A172 (cell line): ENCODE measurements at places on chromosomes 5 and 9. TPM values are rescaled to one million over a fixed set of nuclear protein-coding genes. Genes with fewer than 3 reads are reported as not detected.

DNA sequence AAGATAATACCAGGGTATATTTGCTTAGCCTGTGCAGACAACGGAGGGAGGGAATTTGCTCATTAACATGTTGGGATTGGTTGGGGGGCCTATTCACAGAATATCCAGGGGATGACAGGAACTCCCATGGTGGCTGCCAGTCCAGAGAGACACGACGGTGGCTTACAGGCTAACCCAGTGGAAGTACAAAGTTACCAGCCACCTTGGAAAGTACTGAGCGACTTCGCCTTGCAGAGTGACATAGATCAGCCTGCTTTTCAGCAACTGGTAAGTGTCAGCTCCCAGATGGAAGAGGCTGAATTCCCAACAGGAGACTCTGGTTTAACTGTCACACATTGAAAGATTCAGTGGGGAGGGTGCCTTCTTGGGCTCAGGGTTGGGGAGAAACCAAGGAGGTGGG lies 7.9 kb downstream of the ISL1 start:
- DNase-seq, result no peak

DNA sequence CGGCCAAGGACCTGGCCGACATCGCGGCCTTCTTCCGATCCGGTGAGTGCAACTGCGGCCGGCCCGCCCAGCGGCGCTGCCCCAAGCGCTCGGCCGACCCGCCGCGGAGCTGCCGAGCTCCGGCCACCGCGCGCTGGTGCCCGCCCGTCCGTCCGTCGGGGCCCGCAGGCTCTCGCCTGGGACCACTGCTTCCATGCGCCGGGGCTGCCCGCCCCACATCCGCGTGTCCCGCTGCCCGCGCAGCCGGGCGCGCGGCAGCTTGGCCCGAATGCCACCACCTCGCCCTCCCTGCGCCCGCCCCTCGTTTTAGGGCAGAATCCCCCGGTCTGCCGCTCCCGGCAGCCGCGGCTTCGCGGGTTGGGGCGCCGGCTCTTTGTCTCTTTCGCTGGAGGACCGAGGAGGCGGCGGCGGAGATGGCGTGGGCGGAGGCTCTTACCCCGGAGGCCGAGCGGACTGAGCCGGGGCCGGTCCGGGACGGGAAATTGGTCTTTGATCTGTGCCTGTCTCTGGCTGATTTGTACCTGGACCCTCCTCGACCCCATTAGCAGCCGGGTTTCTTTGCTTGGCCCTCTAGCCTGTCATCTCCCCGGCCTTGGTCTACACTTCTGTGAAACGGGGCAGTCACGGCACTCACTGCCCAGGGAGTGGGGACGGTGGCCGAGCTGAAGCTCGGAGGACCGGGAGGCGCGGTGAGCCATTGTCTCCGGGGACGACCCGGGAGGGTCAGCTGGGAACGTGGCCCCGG lies 871 bp downstream of the TRIO start:
- DNase-seq, result no peak

GRCh38 chr9:104772714-104773510 lies 9.0 kb downstream of the NIPSNAP3B start:
- DNase-seq, result no peak

GRCh38 chr5:73641811-73642210 lies 15.8 kb downstream of the ARHGEF28 start:
- DNase-seq, result no peak

GRCh38 chr9:26260238-26260637 lies 582.0 kb upstream of the TUSC1 start:
- peak; percentile 90 for DNase-seq

- DNase-seq, result no peak
Observed at GRCh38 chr9:134224567-134225093, 60.3 kb upstream of the RNU6ATAC start.

- no peak for DNase-seq
Observed at GRCh38 chr5:53475320-53475719, 5.1 kb upstream of the FST start.

DNA sequence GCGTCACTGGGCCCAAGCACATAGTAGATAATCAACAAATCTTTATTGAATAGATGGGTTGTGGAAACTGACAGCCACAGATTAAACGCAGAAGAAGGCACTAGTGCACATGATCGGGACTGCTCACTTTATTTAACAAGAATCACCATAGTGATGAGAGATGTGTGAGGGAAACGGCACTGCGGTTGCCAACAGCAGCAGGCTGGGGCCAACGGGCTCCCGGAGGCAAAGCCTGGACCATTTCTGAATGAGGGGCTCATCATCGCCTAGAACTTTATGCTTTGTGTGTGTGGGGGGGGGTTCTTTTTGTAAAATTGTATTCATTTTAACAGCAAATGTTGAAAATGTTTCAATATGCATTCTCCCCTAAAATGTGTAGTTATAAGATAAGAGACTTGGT lies 61.9 kb upstream of the RUFY1 start:
- no peak for DNase-seq

DNA sequence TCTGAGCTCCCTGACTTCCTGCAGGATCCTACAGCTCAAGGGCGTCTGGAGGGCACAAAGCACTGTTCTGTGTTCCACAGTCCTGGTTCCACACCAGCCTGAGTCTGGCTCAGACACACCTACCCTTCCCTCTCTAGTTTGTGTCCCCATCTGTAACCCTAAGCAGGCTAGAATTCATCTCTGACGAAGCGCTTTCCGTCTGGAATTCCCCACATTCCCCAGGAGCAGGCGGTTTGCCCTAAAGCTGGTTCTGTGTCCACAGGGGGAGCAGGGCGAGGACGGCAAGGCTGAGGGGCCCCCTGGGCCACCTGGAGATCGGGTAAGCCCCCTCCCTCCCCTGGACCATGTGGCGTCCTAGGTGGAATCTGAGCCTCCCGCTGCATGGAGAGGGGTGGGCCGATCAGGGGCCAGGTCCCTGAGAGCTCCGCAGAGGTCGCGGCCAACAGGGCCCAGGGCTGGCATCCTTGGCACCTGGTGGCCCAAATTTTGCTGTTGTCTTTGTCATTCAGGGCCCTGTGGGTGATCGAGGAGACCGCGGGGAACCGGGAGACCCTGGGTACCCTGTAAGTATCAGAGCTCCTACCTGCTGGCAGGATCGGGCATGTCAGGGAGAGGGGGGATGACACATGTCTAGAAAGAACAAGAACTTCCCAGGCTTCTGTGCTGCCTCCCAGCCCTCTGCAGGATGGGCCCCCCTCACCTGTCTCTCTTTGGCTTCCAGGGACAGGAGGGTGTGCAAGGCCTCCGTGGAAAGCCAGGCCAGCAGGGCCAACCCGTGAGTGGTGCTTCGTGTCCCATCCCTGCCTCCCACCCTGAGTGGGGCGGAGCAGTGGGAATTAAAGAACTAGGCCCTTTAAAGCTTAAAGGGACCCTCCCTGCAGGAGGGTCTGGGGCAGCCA lies 34.5 kb upstream of the ORM1 start:
- peak; percentile 82 for DNase-seq

- DNase-seq, result no peak
Observed at GRCh38 chr5:141994511-141995136, 18.2 kb downstream of the GNPDA1 start.

GRCh38 chr9:128002959-128003358 lies 22.2 kb upstream of the EEIG1 start:
- DNase-seq, result no peak

- no peak for DNase-seq
Observed at GRCh38 chr9:90741036-90741435, 60.6 kb upstream of the SYK start.

DNA sequence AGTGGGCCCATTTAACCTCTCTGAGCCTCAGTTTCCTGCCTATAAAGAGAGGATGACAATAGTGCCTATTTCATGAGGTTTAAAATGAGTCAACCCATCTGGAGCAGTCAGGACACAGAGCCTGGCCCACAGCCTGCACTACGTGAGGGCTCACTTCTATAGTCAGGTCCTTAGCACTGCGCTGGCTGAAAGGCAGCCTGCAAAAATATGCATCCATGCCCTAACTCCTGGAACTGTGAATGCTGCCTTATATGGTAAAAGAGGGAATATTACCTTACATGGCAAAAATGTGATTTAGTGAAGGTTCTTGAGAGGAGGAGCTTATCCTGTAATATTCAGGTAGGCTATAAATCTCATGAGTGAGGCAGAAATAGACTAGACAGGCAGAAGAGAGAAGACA lies 98.5 kb downstream of the GABBR2 start:
- peak; percentile 13 for DNase-seq

- DNase-seq, result no peak
Observed at GRCh38 chr5:142492781-142493281, 168.0 kb upstream of the SPRY4 start.

DNA sequence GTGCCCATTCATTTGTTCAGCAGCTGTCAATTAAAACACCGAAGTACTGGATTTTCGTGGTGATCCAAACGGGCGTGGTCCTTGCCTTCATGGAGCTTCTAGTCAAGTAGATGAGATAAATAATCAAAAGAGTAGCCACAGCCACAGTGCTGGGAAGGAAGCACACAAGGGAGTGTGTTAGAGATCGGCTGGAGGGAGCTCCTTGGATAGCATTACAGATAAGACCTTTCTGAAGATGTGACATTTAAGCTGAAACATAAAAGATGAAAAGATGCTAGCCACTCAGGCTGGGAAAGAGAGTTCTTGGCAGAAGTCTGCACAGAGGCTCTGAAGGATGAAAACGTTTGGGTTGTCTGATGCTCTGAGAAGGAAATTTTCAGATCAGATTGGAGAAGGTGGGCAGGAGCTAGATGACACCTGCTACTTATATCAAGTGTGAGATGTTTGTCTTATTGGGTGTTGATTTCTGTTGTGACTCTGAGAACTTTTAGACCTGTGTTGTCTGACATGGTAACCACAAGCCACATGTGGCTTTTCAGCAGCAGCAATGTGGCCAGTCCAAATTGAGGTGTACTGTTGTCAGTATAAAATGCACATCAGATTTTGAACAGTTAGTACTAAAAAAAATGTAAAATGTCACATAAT lies 123.9 kb downstream of the TLE4 start:
- DNase-seq, result no peak

DNA sequence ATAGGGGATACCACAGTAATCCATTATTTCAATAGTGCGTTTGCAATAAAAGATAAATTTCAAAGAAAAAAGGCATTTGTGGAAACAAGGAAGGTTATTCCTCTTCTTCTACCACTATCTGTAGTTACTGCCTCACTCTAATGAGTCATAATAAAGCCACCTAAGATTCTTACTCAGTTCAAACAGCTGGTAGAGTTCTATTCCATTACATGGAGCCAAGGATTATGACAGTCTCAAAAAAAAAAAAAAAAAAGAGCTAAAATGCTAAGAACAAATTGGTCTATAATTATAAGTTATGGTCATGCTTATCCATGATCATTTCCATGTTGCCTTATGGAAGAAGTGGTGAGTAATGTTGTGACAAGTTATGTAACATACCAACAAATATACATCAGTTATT lies 46.3 kb downstream of the DENND1A start:
- DNase-seq, result no peak

DNA sequence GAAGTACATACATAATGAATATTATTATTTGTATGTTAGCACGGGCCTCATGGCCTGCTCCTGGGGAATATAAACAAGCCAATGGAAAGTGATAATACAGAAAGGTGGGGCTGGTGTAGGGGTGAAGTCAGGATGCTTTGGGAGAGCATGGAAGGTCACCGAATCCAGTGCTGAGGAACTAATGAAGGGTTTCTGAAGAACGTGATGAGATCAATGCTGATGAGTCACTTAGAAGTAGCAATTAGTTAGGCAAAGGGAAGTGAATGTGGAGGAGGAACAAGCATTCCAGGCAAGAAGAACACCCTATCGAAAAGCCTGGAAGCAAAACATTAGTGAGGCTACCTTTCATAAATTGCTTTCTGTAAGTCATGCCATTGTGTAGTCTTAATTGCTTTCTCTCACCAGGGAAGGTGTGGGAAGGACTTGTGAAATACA lies 2.1 kb downstream of the ANXA1 start:
- peak; percentile 50 for DNase-seq

DNA sequence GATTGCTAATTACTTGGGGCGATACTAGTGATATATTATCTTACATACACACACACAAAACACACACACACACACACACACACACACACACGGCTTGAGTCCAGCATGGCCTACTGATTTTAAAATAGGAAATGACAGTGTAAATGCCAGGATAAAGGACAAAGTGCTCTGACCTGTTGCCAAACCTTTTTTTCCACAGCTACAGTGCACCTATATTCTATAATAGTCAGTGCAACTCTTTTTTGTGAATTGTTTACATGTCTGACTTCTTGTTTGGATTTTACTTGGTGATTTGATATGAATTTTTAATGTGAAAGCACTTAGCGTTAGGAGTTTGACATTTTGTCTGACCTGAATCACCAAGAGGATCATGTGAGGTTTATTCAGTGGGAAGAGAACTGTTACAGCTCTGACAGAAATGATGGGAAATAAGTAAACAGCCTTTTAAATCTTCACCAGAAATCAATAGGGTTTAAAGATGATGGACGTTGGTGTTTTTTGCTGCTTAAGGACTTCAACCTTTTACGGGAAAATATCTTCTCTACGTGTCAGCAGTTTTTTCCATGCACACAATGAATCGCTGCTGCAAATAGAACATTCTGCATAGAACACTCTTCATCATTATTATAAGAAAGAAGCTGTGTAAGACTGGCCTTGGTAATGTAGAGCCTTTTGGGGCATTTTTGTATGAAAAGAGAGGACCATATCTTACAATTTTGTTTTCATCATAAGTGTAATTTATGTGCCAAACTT lies 218.5 kb downstream of the RANBP17 start:
- no peak for DNase-seq

DNA sequence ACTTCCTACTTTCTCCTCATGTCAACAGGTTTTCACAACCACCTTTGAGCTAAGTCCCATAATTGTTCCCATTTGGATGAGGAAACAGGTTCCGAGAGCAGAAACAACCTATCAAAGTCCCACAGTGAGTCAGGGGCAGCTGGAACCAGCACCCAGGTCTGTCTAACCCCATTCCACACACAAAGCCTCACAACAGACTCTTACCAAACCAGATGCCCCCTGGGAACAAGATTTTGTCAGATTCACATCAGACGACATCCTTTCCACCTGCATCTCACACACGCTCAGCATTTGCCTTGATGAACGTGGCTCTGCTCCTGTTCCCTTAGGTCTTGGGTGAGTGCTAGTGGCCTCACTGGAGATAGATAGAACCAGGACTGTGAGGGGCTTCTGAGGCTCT lies 17.0 kb downstream of the SWI5 start:
- DNase-seq, result no peak

DNA sequence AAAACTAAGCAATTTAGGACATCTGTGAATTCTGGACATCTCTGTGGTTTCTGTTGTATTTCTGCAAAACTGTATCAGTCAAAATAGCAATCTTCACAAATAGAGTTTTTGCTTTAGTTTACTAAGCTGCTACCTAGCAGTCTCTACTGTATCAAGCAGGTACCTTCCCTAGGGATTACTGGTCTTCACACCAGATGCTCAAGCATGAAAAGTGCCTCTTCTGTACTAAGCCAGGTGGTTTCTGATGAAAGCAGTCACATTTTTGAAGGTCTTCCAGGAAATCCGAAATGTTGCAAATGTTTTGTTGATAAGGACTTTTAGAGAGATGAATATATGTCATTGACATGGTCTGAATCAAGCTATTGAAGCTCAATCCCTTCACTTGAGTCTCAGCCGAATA lies 540.0 kb downstream of the KCTD16 start:
- no peak for DNase-seq

GRCh38 chr5:5881294-5881693 lies 458.8 kb downstream of the ICE1 start:
- DNase-seq, result no peak

- DNase-seq, result no peak
Observed at GRCh38 chr5:180495292-180495691, 1.1 kb downstream of the CNOT6 start.

TGFBR1 gene
- total RNA-seq, result 30.3 and 31.1 TPM in 2 replicates

PCDHA12 gene
- total RNA-seq, result 3.8 and 4.5 TPM in 2 replicates

PELO gene
- total RNA-seq, result 20.8 and 21.7 TPM in 2 replicates

RAPGEF6 gene
- 12.2 and 14.1 TPM in 2 replicates for total RNA-seq

PCDHA8 gene
- not detected in 2 replicates for total RNA-seq

DDX31 gene
- total RNA-seq, result 9.3 and 11.3 TPM in 2 replicates
